Activated T-cell treated with anti-CD3 and anti-CD28 coated beads, Interleukin-2, amount 50 U/mL, for 1 hour (primary cell): ENCODE measurements at places on chromosomes 11 and 22.
A peak's percentile ranks its signal among the peaks of the same experiment; 100 is the strongest.

GRCh38 chr22:20763630-20764470, 10.1 kb upstream of the SERPIND1 start:
- DNase-seq, result no peak

- DNase-seq, result no peak
Measured at GRCh38 chr22:34015642-34016041, 95.4 kb upstream of the LARGE1 start.

- DNase-seq, result no peak
Measured at GRCh38 chr11:128961645-128962044, 19.0 kb upstream of the TP53AIP1 start.

- DNase-seq, result no peak
Measured at GRCh38 chr11:19409307-19409706, 168.6 kb upstream of the E2F8 start.

- DNase-seq, result no peak
Measured at GRCh38 chr11:117478126-117478860, 150.6 kb downstream of the CEP164 start.

DNA sequence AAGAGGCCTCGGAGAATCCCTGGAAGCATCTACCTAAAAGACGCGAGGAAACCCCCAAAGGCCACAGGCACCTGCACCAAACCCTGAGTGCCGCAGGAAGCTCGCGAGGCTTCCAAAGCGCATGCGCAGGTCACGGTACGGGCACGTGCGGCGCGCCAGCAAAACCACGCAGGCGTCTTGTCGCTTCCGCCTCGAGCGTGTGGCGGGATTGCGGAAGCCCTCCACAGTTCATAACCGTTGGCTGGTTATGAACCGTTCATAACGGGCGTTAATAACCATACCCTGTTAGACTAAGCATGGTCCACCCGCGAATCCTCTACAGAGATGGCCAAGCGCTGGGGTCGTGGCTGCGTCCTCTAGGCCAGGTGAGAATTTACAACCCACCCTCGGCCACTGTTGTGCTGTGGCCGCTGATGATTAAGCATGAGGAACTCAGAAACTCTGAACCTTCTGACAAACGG, 46.4 kb downstream of the MORC2 start:
- peak; percentile 78 for DNase-seq
